ENCODE measurements at places on chromosomes 2 and 18.

GRCh38 chr2:26852405-26853306 is 4.7 kb downstream of the DPYSL5 start:
- H3K27ac ChIP-seq = no peak overlapping the region
- peaks cover 6% of the 10 kb centered on the region for H3K4me1 ChIP-seq
- H3K36me3 ChIP-seq = no peaks in the 10 kb centered on the region
- no peak overlapping the region for H3K4me3 ChIP-seq
- H3K27me3 ChIP-seq = peaks cover 30% of the 10 kb centered on the region

DNA sequence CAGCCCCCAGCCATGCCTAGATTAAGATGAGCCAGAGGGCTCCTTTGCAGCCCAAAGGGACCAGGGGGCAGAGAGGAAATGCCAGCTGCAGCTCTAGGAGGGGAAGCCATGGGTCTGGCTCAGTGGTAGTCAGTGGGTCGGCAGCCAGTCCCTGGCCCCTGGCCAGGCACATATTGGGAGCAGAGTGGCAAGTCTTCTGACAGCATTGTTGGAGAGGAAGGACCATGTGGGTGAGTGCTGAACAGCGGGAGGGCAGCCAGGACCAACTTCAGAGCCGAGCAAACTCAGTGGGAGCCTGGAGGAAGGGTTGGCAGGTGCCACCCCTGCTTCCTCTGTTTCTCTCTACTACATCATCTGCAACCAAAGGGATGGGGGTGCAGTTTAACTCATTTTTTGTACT is 140.5 kb upstream of the PELI1 start:
- H3K27ac ChIP-seq = no peak overlapping the region
- DNase-seq = no peak
- no peak overlapping the region for H3K4me3 ChIP-seq
- H3K4me1 ChIP-seq = peaks cover 17% of the 10 kb centered on the region

DNA sequence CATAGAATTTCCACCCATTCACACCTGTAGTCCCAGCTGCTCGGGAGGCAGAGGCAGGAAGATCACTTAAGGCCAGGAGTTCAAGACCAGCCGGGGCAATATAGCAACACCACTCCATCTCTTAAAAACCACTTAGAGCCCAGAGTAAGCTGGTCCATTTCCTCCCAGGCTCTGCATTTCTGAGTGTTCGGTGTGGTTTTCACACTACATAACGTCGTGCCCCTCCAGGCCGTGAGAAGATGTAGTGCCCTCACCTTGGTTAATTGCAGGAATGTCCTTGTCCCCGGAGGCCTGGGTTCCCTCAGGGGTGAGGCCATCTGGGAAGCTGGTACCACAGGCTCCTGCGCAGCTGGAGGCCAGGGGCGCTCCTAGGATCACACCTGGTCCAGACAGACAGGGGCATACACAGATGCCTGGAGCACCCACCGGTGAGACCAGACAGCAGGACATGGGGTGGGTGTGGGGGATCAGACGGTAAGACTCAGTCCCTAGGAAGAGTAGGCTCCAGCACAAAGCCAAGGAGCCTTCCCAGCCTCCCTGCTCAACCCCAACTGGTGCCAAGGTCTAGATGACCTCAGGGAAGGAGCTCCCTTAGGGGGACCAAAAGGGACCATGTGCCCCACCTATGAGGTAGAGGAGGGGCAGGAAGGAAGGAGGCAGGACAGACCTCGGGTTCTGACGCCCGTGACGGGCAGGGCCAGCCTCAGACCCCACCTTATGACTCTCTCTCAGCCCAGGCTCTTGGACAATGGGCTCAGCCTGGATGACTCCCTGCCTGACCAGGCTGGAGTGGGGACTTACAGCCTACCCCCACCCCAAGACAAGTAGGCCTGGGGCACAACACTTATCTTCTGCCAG is 752 bp downstream of the ASTL start:
- peak; percentile 18 for DNase-seq
- H3K4me3 ChIP-seq = no peak overlapping the region
- H3K27ac ChIP-seq = no peak overlapping the region
- H3K27me3 ChIP-seq = no peaks in the 10 kb centered on the region
- peaks cover 23% of the 10 kb centered on the region for H3K4me1 ChIP-seq

DNA sequence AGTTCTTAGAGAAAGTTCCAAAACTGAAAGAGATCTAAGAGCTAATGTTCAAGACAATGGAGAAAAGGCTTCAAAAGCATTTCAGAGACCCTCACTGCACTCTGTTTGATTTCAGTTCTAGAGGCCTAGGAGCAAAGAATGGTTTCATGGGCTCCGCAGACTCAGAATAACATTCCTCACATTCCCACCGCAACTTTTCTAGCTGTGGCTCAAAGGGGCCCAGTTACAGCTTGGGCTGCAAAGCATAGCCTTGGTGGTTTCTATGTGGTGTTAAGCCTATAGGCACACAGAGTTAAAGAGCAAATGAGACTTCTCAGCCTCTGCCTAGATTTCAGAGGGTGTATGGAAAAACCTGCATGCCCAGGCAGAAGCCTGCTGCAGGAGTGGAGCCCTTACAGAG is 73.0 kb downstream of the FSIP2 start:
- no peaks in the 10 kb centered on the region for H3K27me3 ChIP-seq
- no peak overlapping the region for H3K27ac ChIP-seq
- DNase-seq = no peak
- no peaks in the 10 kb centered on the region for H3K36me3 ChIP-seq
- H3K4me1 ChIP-seq = no peaks in the 10 kb centered on the region

- H3K4me1 ChIP-seq = no peaks in the 10 kb centered on the region
- DNase-seq = no peak
- H3K27ac ChIP-seq = no peak overlapping the region
These were observed 470.0 kb upstream of the FSIP2 start for GRCh38 chr2:185268651-185269050.

- H3K4me3 ChIP-seq = no peak overlapping the region
- no peaks in the 10 kb centered on the region for H3K4me1 ChIP-seq
- no peak overlapping the region for H3K27ac ChIP-seq
- DNase-seq = no peak
- H3K27me3 ChIP-seq = no peaks in the 10 kb centered on the region
These were observed 13.1 kb downstream of the TMEM131 start for GRCh38 chr2:97982621-97983020.

GRCh38 chr2:101064125-101064502 is 62.0 kb downstream of the RPL31 start:
- no peaks in the 10 kb centered on the region for H3K4me1 ChIP-seq
- no peak overlapping the region for H3K4me3 ChIP-seq
- H3K36me3 ChIP-seq = no peaks in the 10 kb centered on the region
- no peaks in the 10 kb centered on the region for H3K27me3 ChIP-seq

DNA sequence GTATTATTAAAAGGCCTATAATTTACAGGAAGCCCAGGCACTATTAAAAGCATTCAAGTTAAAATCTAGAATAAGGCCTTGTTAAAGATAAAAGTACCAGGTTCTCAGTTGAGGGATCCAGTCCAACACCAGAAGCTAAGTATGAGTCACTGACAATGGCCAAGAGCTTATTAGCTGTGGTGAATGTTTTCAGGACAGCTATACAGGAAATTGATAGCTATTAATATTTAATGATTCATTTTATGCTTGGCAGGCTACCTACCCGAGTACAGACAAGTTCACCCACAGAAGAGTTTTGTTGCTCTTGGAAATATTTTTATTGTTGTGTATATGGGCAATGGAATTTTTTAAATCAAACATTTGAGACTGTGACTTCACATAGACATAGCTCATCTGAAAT is 729.6 kb upstream of the ZNF804A start:
- no peaks in the 10 kb centered on the region for H3K27me3 ChIP-seq
- no peak overlapping the region for H3K4me3 ChIP-seq
- no peaks in the 10 kb centered on the region for H3K4me1 ChIP-seq
- DNase-seq = no peak
- no peak overlapping the region for H3K27ac ChIP-seq

GRCh38 chr18:61605376-61606067 is 272.3 kb downstream of the CDH20 start:
- DNase-seq = no peak
- H3K36me3 ChIP-seq = no peaks in the 10 kb centered on the region
- H3K4me3 ChIP-seq = no peak overlapping the region
- H3K4me1 ChIP-seq = no peaks in the 10 kb centered on the region
- no peak overlapping the region for H3K27ac ChIP-seq

DNA sequence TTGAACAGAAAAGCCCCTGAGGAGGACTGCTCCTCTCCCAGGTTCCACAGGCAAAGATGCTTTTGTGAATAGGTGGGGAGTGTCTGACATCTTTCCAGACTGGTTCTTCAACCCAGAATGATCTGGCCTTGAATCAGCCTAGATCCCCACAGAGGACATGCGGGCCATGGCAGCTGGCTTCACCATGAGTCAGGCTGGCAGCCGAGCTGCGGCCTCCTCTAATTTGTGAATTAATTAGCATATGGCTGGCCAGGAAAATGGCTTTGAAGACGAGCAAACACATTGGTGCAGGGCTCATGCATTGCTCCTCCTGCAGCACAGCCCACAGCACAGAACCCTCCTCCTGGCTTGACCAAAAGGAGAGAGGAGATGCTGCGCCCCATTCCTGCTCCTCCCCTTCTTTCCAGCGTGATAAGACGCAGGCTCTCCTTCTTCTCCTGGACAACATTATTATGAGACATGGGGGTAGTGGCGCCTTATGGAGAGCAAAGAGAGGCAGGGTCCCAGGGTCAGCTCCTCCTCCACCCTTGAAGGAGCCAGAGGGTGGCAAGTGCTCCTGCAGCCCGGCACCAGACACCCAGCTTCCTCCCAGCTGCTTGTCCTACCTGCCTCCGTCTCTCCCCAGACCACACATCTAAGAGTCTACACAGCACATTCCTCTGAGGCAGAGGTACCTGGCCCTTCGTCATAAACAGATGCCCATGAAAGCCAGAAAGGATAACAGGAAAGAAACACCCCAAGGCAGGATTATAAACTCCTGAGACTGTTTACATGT is 66.7 kb downstream of the EDAR start:
- no peak overlapping the region for H3K27ac ChIP-seq
- no peaks in the 10 kb centered on the region for H3K27me3 ChIP-seq
- H3K36me3 ChIP-seq = peaks cover 5% of the 10 kb centered on the region
- H3K4me1 ChIP-seq = no peaks in the 10 kb centered on the region
- no peak overlapping the region for H3K4me3 ChIP-seq

DNA sequence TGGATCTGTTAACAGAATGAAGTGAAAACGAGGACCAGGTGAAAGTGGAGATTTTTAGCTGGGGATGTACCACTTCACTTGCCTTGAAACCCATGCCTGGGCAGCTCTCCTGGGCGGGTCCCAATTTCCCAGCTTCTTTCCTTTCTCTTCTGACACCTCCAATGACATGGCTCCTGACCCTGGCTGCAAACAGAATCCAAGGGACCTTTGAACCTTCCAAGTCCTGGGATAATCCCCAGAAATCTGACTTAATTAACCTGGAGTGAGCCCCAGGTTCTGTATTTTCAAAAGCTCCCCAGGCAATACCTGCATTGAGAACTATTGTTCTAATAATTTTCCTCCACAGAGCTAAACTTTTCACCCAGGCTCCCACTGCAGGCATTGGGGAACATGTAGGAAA is 495.9 kb downstream of the CNTNAP5 start:
- H3K4me3 ChIP-seq = no peak overlapping the region
- no peaks in the 10 kb centered on the region for H3K27me3 ChIP-seq
- H3K27ac ChIP-seq = no peak overlapping the region
- DNase-seq = no peak

GRCh38 chr2:54261537-54261936 is 5.5 kb upstream of the TSPYL6 start:
- DNase-seq = no peak
- H3K4me3 ChIP-seq = no peak overlapping the region
- no peak overlapping the region for H3K27ac ChIP-seq
- no peaks in the 10 kb centered on the region for H3K4me1 ChIP-seq
- no peaks in the 10 kb centered on the region for H3K27me3 ChIP-seq

DNA sequence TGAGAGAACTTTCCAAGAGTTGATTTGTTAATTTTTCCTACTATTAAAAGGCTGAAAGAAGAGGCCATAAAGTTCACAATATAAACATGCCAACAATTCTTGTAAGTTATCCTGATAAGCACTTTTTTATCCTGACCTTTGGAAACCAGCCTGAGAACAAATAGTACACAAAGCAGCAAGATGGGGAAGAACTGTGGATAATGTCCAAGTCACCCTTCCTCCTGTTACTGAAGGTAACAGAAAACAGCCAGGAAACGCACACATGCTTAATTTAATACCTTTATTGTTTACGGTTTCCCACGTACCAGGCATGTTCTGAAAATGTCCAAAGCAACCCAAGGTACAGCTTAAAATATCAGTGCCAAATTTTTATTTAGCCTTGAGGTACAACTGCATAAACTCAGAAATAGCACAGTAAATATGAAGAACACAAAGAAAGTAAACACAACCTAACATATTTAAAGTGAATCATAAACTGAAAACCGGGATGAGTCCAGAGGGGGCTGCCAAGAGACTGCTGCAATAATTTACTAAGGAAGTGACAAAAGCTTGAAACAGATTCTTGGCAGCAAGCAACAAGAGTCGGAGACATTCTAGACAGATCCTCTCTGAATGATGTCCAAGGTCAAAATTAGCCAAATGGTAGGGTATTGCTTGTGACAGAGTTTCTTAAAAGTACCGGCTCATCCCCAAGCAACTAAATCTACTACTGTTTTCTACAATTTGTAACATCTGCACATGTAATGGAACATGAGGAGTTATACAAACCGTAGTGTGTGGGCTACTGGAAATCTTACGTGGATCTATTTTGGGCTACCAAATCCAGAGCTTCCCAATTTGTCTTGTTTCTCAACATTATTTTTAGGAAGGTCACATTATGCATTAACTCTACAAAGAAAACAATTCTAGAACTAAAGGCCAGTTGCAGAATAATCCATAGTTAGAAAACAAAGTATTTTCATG is 93.2 kb downstream of the CABYR start:
- H3K4me1 ChIP-seq = no peaks in the 10 kb centered on the region
- H3K27ac ChIP-seq = no peak overlapping the region
- H3K36me3 ChIP-seq = no peaks in the 10 kb centered on the region
- H3K4me3 ChIP-seq = no peak overlapping the region

GRCh38 chr2:217652761-217653639 is 349.8 kb downstream of the TNS1 start:
- DNase-seq = no peak
- no peaks in the 10 kb centered on the region for H3K27me3 ChIP-seq
- no peaks in the 10 kb centered on the region for H3K36me3 ChIP-seq

- DNase-seq = no peak
- no peaks in the 10 kb centered on the region for H3K4me1 ChIP-seq
- H3K27me3 ChIP-seq = no peaks in the 10 kb centered on the region
These were observed 73.3 kb upstream of the FSIP2 start for GRCh38 chr2:185665251-185665814.

- H3K27ac ChIP-seq = no peak overlapping the region
- no peaks in the 10 kb centered on the region for H3K36me3 ChIP-seq
- DNase-seq = peak; percentile 12
- H3K4me1 ChIP-seq = peaks cover 15% of the 10 kb centered on the region
- no peak overlapping the region for H3K4me3 ChIP-seq
These were observed 30.0 kb downstream of the THNSL2 start for GRCh38 chr2:88199912-88200682.

GRCh38 chr2:46308629-46309028 is 11.4 kb downstream of the EPAS1 start:
- no peak overlapping the region for H3K27ac ChIP-seq
- H3K4me1 ChIP-seq = peaks cover 29% of the 10 kb centered on the region
- no peaks in the 10 kb centered on the region for H3K36me3 ChIP-seq
- no peak for DNase-seq
- peaks cover 6% of the 10 kb centered on the region for H3K27me3 ChIP-seq

All from CD8-positive, alpha-beta memory T cell (primary cell).